Activated CD8-positive, alpha-beta T cell treated with anti-CD3 and anti-CD28 coated beads, Interleukin-2, amount 10 ng/mL, durations not matched to agents 7 days and 5 days (primary cell): ENCODE measurements at places on chromosomes 12 and 14. TPM values are rescaled to one million over a fixed set of nuclear protein-coding genes. Genes with fewer than 3 reads are reported as not detected.
A peak's percentile ranks its signal among the peaks of the same experiment; 100 is the strongest.

DNA sequence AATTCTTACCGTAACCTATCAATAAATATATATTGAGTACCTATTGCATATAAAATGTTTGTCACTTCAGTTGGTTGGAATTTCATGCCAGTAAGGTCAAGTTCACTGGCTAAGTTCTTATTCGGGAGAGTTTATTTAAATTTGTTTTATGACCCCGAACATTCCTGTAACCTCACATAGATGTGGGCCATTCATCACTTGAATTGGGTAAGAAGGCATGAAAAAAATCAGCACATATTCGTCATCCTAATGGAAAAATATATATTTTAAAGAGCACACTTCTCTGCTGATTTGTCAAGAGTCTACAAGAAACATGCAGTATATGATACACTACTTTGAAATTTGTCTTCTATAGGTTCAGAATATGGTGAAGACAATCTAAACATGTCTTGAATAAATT lies 263.4 kb downstream of the CCDC91 start:
- no peaks in the 10 kb centered on the region for H3K27me3 ChIP-seq
- no peak overlapping the region for H3K27ac ChIP-seq
- H3K4me1 ChIP-seq, result peaks cover 3% of the 10 kb centered on the region
- H3K4me3 ChIP-seq, result no peak overlapping the region

GRCh38 chr12:119456824-119457223 lies 122.3 kb downstream of the CCDC60 start:
- DNase-seq, result no peak
- H3K36me3 ChIP-seq, result no peaks in the 10 kb centered on the region
- H3K4me1 ChIP-seq, result no peaks in the 10 kb centered on the region
- H3K27me3 ChIP-seq, result peaks cover 2% of the 10 kb centered on the region

- no peak overlapping the region for H3K27ac ChIP-seq
- no peak for DNase-seq
- H3K4me3 ChIP-seq, result no peak overlapping the region
Observed at GRCh38 chr12:20601668-20602280, 93.4 kb upstream of the SLCO1C1 start.

DNA sequence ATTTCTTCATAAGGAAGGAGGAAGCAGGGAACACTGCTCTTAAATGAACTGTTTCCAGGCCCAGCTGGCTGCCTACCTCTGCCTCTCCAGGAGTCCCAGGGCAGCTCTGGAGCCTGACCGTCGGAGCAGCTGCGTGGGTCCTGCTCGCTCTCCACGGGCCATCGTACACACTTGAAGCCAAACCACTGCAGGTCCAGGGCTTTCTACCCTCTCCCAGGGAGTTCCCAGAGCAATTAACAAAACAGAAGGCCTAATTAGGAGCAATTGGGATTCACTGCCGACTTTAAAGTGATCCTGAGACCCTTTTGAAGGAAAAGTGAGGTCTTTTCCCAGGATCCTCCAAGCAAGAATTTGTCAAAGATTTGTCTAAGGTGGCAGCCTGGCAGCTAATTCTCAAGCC lies 76.9 kb downstream of the OTX2 start:
- no peaks in the 10 kb centered on the region for H3K4me1 ChIP-seq
- no peaks in the 10 kb centered on the region for H3K36me3 ChIP-seq
- peaks cover 28% of the 10 kb centered on the region for H3K27me3 ChIP-seq
- DNase-seq, result no peak
- no peak overlapping the region for H3K27ac ChIP-seq

- H3K4me3 ChIP-seq, result no peak overlapping the region
- no peak for DNase-seq
- peaks cover 11% of the 10 kb centered on the region for H3K4me1 ChIP-seq
- no peak overlapping the region for H3K27ac ChIP-seq
- no peaks in the 10 kb centered on the region for H3K36me3 ChIP-seq
Observed at GRCh38 chr12:67539946-67540345, 108.6 kb upstream of the DYRK2 start.

GRCh38 chr14:89720741-89721729 lies 233.5 kb downstream of the EFCAB11 start:
- H3K27me3 ChIP-seq, result no peaks in the 10 kb centered on the region
- peak overlapping the region; percentile 96 for H3K27ac ChIP-seq
- H3K4me1 ChIP-seq, result peaks cover 80% of the 10 kb centered on the region
- H3K36me3 ChIP-seq, result peaks cover 15% of the 10 kb centered on the region
- DNase-seq, result peak; percentile 88
- H3K4me3 ChIP-seq, result peak overlapping the region; percentile 62

DNA sequence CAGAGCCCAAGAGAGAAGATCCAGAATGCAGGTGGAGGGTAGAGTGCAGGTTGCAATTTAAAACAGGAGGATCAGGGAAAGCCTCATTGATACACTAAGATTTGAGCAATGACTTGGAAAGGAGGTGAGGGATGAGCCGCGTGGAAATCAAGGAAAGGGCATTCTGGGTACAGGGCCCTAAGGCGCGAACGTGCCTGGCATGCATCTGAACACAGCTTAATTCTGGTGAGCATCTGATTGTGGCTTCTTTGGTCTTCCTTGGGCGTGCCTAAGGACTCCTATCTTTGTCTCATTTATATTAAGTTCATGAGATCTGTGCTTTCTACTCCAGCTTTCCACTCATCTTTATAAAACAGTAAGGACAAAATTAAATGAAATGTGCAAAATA lies 79.3 kb downstream of the NTF3 start:
- H3K36me3 ChIP-seq, result no peaks in the 10 kb centered on the region
- no peak overlapping the region for H3K4me3 ChIP-seq
- H3K27me3 ChIP-seq, result peaks cover 6% of the 10 kb centered on the region
- DNase-seq, result no peak
- H3K4me1 ChIP-seq, result no peaks in the 10 kb centered on the region

DNA sequence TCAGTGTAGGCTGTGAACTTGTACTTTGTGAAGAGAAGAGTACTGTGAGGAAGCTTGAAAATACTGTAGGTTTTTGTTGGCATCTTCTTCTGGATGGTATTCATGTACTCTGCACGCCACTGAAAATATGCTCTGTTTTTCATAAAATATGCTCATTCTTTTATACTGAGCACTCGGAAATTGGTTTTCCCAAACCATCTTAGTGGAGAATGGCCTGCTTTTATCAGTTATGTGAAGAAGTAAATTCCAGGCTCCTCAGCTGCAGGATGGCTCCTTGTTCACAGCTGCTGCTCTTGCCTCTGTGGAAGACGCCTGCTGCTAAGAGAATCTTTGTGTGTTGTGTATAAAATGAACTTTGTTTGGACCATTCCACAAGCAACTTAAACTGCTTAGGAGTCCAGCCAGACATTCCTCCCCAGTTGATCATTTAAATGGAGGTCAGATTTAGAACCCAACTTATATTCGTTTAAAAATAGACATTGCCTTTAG lies 443.5 kb upstream of the RGS6 start:
- H3K4me1 ChIP-seq, result peaks cover 5% of the 10 kb centered on the region
- H3K36me3 ChIP-seq, result peaks cover 12% of the 10 kb centered on the region
- H3K27me3 ChIP-seq, result no peaks in the 10 kb centered on the region
- no peak overlapping the region for H3K4me3 ChIP-seq

- H3K27ac ChIP-seq, result no peak overlapping the region
- no peaks in the 10 kb centered on the region for H3K27me3 ChIP-seq
- DNase-seq, result no peak
- H3K4me3 ChIP-seq, result no peak overlapping the region
Observed at GRCh38 chr12:99119449-99119848, 474.4 kb downstream of the APAF1 start.

DNA sequence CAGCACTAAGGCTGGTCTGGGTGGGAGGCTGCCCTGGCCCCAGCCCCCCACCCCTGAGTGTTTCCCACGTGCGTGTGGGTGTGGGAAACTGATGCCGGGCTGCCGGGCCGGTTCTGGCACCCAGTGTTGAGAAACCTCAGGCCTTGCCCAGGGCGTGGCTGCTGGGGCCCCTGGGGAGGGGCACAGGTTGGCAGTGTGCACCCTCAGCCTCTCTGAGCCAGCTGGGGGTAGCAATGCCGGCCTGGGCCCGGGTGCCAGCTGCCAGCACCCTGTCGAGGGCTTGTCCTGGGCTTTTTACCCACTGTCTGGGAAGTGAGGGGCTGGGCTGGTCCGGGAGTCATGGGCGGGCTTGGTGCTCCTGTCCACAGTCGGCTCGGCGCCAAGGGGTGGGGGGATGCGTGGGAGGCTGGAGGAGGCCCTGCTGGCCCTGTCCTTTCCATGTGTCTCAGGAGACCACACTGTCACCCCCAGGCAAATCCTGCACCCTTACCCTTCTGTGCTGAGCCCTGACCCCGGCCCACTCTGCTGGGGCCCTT lies 15.7 kb downstream of the ASPG start:
- DNase-seq, result no peak
- H3K4me3 ChIP-seq, result no peak overlapping the region
- H3K27me3 ChIP-seq, result no peaks in the 10 kb centered on the region
- H3K27ac ChIP-seq, result no peak overlapping the region
- no peaks in the 10 kb centered on the region for H3K4me1 ChIP-seq

GRCh38 chr12:119669744-119670472 lies 2.0 kb downstream of the PRKAB1 start:
- H3K36me3 ChIP-seq, result peaks cover 60% of the 10 kb centered on the region
- peaks cover 72% of the 10 kb centered on the region for H3K4me1 ChIP-seq
- no peak for DNase-seq
- peak overlapping the region; percentile 65 for H3K4me3 ChIP-seq
- no peaks in the 10 kb centered on the region for H3K27me3 ChIP-seq

DNA sequence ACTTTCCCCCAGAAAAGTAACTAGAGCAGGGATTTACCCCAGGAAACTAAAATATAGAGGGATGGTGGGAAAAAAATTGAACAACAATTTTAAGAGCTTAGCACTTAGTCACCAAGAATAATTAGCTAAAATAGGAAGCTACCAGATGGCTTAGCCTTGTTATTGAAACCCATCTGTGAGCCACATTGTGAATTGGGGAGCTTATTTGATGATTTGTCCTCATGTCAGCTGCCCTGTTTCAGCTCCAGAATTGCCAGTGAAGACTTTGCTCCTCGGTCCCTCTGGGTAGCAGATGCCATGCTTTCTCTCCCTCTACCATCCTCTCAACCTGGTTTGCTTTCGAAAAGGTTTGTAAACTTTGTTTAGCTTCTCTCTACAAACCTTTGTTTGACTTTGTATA lies 67.7 kb upstream of the PTHLH start:
- H3K36me3 ChIP-seq, result no peaks in the 10 kb centered on the region
- H3K27ac ChIP-seq, result no peak overlapping the region
- no peaks in the 10 kb centered on the region for H3K4me1 ChIP-seq
- no peaks in the 10 kb centered on the region for H3K27me3 ChIP-seq
- no peak overlapping the region for H3K4me3 ChIP-seq

Gene TBX5
- not detected for total RNA-seq

Gene SELPLG
- 150 TPM for total RNA-seq

Gene EXD2
- 4.2 TPM for total RNA-seq

Gene DIO3
- total RNA-seq, result not detected

Gene LRFN5
- total RNA-seq, result not detected

Gene CARMIL3
- total RNA-seq, result 0.86 TPM
